ENCODE measurements at places on chromosomes 13 and 19. TPM values are rescaled to one million over a fixed set of nuclear protein-coding genes. Genes with fewer than 3 reads are reported as not detected.

ZNF345 gene
- 8.3 TPM for total RNA-seq

FCGBP gene
- total RNA-seq: 0.27 TPM

DNA sequence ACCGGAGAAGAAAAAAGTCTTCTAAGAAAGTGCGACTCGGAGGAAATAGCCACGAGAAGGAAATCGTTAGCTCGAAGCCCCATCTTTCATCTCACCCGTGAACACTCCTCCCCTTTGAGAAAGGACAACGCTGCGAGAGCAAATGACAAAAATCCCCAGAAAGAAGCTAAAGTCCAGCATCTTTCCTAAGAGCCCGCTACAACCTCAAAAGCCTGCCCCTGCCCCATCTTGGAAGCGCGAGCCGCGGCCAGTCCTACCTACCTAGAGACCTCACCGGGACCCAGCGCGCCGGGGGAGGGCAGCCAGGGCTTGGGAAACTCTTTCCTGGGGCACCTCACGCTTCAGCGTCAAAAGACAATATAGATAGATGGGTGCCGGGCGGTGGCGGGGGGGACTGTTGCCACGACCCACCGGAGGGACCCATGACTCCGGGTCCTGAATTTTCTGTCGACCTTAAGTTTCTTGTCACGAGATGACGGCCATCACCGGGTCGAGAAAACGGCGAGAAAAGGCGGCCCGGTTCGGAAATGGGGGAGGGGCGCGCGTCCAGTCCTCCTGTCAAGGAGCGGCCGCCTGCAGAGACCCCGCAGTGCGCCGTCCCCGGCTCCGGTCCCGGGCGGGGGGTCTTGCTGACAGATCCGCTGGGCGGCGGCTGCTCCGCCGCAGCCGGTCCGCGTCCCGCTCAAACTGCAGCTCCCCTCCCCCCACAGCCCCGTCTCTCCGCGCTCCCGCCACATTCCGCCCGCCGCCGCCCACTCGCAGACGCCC is 65.9 kb downstream of the KCNRG start:
- peak; percentile 43 for DNase-seq

- DNase-seq: no peak
Measured at GRCh38 chr13:37769545-37769944, 100.0 kb downstream of the TRPC4 start.

DNA sequence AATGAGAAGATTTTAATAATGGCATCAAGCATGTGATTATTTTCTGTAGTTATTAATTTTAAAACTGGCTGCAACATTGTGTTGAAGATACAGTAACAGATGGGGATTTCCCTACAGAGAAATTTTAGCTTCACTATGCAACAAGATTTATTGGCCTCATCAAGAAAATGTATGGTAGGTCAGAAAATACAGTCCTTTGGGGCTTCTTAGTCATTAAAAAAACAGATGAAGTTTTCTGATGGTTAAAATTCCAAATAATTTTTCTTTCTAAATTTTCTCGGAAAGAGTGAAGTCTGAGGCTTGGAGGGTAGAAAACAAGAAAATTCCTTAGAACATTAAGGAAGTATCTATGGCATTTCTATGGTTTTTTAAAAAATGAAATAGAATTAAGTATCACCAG is 1790.8 kb upstream of the PCDH20 start:
- no peak for DNase-seq
